Stimulated activated CD8-positive, alpha-beta memory T cell treated with anti-CD3 and anti-CD28 coated beads, Interleukin-4, amount 100 ng/mL, for 1 hour (primary cell): ENCODE measurements at places on chromosomes 12 and 14.

GRCh38 chr12:1622406-1622805, 6.6 kb upstream of the WNT5B start:
- no peak for DNase-seq

- no peak for DNase-seq
These were observed 107.3 kb upstream of the DCN start for GRCh38 chr12:91289906-91290305.

DNA sequence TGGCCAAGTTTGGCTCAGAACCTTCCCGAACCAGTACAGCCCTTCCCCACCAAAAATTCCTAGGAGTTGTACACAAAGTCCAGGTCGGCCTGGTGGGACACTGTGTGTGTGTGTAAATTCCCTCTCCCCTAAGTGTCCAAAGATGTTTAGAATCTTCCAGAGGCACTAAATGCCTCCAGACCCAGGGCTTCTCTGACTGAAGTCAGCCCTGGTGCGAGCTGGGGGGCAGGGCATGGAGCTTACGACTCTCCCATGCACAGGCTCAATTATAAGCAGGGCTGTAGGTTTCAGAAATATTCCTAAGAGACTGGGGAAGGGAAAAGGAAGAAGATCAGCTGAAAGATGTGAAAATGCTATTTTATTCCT, 106.9 kb upstream of the ATF7IP start:
- DNase-seq = no peak

- DNase-seq = no peak
These were observed 98.5 kb downstream of the ARID2 start for GRCh38 chr12:45827974-45828373.

GRCh38 chr12:47910486-47910885, 5.7 kb upstream of the VDR start:
- DNase-seq = no peak

- DNase-seq = no peak
These were observed 25.9 kb downstream of the TIGAR start for GRCh38 chr12:4346931-4347330.

GRCh38 chr12:58433959-58434358, 486.3 kb downstream of the LRIG3 start:
- no peak for DNase-seq

DNA sequence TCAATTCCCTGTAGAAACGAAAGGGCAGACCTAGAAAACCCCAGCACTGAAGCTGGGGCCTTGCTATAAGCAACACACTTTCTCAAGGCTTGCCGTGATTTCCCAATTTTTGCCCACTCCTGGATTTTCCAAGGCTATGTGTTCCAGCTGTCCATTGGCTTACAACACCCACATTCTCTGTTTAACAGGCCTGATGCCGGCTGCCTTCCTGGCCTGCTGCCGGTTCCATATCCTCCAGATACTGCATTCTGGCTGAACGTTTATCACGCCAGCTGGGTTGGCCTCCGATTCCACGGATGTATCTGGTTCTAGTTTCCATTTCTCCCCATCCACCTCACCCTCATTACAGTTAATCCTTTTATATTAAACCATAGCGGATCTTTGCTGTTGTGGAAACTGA, 2.0 kb upstream of the PCNX1 start:
- no peak for DNase-seq

DNA sequence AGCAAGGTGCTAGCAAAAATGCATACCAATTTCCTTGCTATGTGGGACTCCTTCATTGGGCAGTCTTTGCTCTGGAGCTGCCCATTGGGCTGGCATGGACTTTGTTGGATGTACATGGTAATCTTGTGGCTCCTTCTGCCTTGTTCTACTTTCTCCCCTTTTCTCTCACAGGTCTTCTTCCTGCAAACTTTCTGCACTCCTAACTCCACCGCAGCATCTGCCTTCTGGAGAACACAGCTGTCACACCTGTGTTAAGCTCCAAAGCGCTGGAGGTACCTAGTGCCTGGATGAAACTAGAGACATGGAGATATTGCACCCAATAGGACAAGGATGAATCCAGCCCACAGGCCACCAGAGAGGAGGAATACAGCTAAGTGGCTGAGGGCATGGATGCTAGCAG, 60.7 kb upstream of the CCND2 start:
- DNase-seq = no peak

DNA sequence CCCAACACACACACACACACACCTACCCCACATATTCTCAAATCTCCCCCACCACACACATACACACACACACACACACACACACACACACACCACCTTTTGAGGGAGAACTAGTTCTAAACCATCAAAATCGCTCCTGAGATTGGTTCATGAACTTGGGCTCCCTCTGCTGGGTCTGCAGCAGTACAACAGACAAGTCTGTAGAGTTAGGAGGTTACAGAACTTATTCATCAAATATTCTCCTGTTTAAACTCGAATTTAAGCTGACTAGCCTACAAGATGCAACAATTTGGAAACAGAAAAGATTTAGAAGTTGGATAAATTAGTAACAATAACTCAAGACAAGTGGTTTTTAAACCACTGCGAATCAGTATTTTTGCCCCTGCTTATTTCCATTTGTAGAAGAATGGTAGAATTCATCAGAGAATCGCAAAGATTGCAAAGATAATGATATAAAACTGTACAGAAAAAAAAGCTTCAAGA, 136.4 kb upstream of the USP15 start:
- DNase-seq = no peak

- no peak for DNase-seq
These were observed 26.2 kb downstream of the RTRAF start for GRCh38 chr14:52015411-52016030.

GRCh38 chr12:67702136-67702535, 53.6 kb downstream of the DYRK2 start:
- no peak for DNase-seq

GRCh38 chr12:52524898-52525591, 4.9 kb upstream of the KRT5 start:
- no peak for DNase-seq

- no peak for DNase-seq
These were observed 36.7 kb downstream of the SPATS2 start for GRCh38 chr12:49403971-49404450.

GRCh38 chr14:35934499-35934898, 108.4 kb downstream of the BRMS1L start:
- DNase-seq = no peak

GRCh38 chr12:25725931-25726330, 172.8 kb upstream of the LMNTD1 start:
- DNase-seq = no peak

- no peak for DNase-seq
These were observed 16.8 kb upstream of the DYNC1H1 start for GRCh38 chr14:101947577-101947903.

- no peak for DNase-seq
These were observed 2.7 kb downstream of the TBX3 start for GRCh38 chr12:114681116-114681871.

- DNase-seq = no peak
These were observed 152.7 kb upstream of the KITLG start for GRCh38 chr12:88733008-88733407.

DNA sequence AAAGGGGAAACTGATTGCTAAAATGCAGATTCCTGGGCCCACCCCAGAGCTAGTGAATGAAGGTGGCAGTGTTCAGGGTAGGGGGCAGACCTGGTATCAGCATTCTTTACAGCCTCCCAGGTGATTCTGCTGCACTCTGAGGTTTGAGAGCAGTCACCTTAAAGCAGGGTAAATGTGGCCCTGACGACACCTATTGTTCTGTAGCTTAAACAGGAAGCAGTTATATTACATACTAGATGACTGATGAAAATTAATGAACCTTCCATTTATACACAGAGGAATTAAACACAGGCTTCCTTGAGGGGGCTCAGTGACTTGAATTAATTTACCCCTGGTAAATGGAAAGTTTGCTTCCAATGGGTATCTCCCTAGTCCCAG, 25.3 kb downstream of the NUAK1 start:
- DNase-seq = no peak

DNA sequence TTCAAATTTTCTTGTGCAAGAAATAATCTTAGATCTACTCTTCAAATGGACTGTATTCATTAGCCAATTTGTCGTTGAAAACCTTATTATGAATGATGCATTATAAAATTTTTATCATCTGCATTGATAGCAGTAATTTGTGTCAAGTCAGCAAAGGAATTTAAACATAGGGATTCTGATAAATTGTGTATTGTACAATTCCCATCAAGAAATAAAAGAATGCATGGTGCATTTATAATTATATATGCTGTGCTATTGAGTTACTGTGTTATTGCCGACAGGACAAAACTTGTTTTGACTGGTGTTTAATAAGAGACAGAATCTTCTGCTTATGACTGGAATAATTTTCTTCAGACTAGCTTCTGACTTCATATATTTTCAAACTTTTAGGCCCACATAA, 3.1 kb upstream of the BCDIN3D start:
- DNase-seq = no peak
